ENCODE measurements at places on chromosomes 4 and X.
A peak's percentile ranks its signal among the peaks of the same experiment; 100 is the strongest.

DNA sequence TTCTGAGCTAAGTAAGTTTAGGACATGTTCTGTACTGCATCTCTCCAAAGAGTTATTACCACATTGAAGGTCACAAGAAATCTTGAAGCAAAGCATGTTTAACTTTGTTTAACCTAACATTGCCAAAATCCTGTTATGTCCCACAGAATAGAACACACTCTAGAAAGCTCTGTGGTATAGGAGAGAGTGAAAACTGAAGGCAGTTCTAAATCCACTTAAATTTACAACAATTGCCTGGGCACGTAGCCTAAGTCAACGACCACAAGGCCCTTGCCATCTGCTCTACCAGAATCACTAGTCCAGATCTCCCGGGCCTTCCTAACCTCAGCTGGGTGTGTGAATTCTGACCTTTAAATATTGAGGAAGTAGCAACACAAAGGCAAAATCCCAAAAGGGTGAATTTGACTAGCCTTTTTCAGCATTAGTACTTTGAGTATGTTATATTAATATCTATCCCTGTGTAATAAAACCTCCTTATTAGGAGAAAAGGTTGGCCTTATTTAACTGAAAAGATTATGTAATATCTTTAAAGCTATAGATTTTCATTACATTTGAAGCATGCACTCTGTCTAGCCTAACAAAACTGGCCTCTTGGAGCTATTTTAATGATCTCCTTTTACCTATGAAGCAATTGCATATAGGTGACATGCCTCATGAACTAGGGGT, 4.5 kb upstream of the MAML3 start:
- DNase-seq, result no peak

- no peak for DNase-seq
These were observed 32.2 kb downstream of the TFDP3 start for GRCh38 chrX:133185938-133186337.

GRCh38 chrX:31209005-31209628, 137.3 kb upstream of the FTHL17 start:
- no peak for DNase-seq

GRCh38 chr4:183429489-183429888, 14.9 kb upstream of the CDKN2AIP start:
- no peak for DNase-seq

DNA sequence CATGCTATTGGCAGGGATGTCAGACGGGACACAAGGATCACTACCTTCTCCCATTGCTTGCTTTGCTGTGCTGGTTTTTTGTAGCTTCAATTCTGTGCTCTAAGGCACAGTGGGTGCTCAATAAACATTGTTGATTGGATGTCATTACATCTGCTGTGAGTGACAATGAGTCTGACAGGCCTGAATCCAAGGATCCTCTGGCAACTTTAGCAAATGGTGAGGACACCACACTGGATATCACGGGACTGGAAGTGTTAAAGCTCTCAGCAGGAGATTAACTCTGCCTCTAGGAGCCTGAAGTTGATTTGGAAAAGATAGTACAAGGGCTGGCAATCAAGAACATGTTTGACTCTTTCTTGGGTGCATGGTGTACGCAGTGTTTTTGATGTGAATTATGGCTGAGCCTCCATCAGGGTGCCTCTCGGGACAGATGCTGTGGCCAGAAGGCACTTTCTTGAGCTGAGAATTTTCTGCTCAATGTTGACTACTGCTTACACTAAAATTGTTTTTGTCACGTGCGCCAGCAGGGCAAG, 217.9 kb downstream of the ARAP2 start:
- DNase-seq, result no peak

GRCh38 chrX:23478561-23478960, 143.9 kb downstream of the PTCHD1 start:
- no peak for DNase-seq

DNA sequence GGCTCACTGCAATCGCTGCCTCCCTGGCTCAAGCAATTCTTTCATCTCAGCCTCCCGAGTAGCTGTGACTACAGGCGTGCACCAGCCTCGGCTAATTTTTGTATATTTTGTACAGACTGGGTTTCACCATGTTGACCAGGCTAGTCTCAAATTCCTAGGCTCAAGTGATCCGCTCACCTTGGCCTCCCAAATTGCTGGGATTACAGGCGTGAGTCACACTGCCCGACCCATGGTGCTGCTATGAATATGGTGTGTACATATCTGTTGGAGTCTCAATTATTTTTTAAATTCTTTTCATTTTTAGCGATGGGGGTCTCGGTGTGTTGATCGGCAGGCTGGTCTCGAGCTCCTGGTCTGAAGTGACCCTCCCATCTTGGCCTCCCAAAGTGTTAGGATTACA, 78.0 kb upstream of the PRKX start:
- DNase-seq, result no peak

DNA sequence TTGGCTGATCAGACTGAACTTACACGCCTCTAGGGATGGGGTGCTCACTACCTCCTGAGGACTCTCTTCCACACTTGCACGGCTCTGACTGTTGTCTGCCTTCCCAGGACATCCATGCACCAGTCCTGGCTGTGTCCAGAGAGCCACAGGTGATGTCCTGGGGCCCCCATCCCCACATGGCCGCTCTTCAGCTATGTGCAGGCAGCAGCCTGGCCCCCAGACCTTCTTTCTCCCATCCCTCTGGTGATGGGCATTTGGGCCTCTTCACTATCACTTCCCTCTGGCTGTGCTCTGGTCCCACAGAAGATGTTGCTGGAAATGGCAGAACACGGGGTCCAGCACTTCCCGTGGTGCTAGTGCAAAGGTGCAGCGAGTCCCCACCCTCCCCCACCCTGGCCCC, 40.9 kb upstream of the HMX1 start:
- DNase-seq, result no peak

- DNase-seq, result no peak
These were observed 114.8 kb downstream of the STOX2 start for GRCh38 chr4:184019667-184020623.

DNA sequence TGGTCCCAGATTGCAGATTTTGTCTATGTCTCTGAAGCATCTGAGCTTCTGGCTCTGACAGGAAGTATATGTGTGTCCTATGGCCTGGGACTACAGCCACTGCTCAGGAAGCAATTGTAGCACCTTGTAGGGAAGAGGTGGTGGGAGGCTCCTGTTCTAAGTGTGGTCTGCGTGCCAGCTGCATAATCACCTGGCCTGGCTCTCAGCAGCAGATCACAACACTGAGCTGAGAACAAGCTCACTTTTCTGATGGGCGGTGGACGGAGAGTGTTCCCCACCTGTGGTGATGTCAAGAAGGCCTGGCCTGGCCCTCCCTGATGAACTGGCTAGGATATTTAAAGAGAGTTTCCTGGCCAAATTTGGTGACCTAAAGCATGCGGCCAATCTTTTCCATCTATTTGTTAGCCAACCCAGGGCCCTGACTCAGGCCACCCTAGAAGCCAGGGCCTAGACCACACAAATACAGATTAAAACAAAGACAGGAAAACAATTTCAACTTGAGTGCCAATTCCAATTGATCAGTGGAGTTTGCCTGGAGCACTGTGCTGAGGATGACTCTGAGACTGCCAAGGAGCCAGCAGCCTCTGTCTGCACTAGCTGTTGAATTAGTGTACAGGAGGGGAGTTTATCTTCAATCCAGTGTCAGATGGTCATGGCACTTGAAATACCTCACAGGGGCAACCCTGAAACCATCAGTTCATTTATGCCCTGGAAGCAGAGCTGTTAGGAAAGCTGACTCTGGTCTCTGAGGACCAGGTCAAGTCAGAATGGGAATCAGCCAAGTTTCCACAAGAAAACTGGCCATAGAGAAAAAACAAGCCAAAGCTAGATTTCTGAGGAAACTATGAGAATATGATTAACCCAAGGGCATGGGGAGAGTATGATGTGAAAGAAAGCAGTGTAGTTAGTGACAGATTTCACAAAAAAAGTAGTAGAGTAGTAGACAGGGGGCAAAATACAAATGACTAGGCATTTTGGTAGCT, 47.4 kb downstream of the PRDM5 start:
- DNase-seq, result no peak

DNA sequence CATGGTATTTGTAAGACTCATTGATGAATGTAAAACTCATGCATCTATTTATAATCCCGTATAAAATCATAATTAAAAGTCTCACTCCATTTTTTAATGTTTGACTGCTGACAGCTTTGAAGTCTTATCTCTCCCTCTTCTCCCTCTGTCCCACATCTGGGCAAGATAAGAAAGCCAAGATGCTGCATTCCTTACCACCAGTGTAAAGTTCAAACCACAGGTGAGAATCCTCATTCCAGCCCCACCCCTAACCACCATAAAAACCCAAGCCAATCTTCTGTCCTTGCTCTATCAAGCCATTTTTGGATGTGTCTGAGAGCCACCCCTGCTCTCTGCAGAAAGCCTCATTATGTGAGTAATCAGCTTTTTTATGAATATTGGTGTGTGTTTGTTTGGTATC, 59.3 kb upstream of the MAGED1 start:
- DNase-seq, result no peak

DNA sequence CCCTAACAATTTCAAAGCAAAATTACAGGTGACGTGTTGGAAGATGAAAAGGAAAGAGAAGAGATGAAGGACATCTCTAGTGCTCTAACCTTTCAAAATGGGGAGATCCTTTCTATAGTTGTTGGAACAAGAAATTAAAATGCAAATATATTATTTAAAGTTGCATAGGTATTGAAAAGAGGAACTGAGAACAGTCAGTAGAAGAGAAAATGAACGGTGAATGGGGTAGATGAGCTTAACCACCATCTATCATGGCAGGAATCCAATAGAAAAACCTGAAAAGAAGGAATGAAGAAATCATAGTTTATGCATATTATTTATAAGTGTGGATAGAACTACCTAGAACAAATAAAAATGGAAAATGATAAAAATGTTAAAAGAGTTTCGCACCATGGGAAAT, 42.0 kb downstream of the ANXA5 start:
- no peak for DNase-seq

- DNase-seq, result no peak
These were observed 58.7 kb downstream of the NBDY start for GRCh38 chrX:56787734-56788152.

DNA sequence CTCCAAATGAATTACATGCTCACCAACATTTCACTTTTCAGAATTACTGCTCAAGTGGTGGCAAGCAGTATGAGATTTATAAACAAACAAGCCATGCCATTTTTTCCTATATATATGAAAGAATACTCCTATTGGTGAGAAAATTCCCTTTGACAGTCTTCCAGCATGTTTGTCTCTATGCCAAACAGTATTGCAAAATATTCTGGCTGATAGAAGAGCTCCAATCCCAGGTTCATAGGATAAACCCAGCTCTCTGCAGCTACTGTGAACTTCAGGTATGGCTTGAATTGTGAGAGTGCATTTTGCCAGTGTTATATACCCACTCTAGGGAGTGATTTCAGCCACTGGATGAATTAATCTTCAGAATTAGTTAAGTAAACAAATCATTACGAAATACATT, 108.8 kb downstream of the MAGEC2 start:
- no peak for DNase-seq

DNA sequence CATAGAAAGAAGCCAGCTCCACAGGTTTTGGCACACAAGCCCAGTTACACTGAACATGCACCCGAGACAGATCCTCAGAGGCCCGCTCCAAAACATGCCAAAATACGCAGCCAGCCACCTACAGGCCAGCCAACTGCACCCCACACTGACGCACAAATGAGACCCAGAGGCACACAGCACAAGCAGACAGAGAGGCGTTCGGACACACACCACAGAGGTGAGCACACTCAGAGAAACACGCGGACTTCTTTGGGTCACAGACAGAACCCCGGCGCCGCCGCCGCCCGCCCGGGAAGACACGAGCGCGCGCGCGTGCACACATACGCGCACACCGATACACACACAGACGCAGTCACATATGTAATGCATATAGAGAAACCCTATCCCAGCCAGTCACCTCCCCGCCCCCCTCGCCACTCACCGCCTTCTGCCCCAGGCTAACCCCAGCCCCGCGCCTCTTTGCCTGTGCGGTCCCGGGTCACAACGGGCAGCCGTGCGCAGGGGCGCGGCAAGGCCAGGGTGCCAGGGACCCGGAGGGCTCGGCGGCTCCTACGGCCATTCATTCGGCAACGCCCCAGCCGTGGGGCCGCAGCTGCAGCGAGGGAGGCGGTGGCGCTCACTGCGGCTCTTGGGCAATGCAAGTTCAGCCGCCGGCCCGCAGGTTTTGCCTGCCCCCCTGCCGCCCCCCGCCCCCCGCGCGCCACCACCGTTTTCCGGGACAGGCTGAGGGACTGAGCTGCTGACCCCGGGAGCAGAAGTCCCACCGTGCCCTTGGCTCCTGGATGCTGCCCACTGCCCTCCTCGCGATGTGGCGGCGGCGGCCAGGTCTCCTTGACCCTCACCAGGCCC, 553 bp downstream of the SEPTIN6 start:
- peak; percentile 71 for DNase-seq

DNA sequence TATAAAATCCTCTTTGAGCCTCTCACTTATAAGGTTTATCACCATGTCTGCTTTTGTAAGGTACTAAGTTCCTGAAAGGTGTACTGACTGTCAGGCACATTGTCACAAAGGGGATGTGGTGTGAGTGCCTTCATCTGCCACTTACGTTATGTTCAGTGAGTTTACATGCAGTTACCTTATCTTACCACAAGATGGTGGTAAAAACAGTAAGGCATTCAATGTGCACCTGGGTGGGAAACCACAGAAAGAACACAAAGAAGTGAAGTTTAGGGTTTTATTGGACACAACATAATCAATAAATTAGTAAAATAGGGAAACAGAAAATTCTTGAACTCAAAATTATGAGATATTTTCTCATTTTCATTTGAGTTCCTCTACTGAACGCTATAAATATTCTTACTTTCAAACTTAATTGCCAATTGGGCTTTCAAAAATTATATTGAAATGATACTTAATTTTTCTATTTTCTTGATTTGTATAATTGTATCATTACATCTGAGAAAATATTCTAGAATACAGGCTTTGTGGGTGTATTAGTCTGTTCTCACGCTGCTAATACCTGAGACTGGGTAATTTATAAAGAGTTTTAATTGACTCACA, 650.8 kb downstream of the PCDH7 start:
- DNase-seq, result no peak

- DNase-seq, result no peak
These were observed 105.2 kb downstream of the RBM47 start for GRCh38 chr4:40524366-40525041.

- no peak for DNase-seq
These were observed 62.9 kb upstream of the NDST3 start for GRCh38 chr4:117971403-117971802.

DNA sequence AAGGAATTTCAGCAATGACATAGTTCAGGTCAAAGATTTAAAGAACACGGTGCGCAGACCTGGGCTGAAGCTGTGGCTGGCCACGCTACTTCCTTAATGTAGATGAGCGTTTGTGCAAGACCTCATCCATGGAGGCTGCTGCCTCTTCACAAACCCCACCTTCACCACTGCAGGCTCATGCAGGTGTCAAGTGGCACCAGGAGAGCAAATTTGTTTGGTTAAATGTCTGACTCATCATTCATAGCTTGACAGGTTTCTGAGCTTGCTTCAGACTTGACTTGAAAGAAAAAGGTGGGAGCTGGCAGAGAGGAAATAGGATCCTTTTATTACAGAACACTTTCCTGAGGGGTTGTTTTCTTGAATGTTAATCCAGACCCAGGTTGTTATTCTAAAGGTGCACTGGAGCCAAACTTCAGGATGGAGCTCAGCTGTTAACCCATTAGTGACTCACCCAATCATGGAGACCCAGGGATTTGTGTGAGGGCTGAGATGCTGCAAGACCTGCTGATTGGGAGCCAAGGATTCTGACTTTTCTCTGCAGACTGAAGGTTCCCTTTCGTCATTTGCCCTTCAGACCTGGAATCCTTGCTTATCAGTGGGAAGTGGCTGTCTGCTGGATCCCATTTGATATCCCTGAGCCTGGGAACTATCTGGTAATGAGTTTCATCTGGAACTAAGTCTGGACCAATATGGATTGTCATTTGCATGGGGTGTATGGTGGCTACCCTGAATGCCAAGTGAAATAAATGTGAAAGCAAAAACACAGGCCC, 315.3 kb downstream of the PTTG2 start:
- no peak for DNase-seq

Data from T follicular helper cell (primary cell).